Iris pigment epithelial cell (primary cell): ENCODE measurements at places on chromosomes 2 and 18.
A peak's percentile ranks its signal among the peaks of the same experiment; 100 is the strongest.

DNA sequence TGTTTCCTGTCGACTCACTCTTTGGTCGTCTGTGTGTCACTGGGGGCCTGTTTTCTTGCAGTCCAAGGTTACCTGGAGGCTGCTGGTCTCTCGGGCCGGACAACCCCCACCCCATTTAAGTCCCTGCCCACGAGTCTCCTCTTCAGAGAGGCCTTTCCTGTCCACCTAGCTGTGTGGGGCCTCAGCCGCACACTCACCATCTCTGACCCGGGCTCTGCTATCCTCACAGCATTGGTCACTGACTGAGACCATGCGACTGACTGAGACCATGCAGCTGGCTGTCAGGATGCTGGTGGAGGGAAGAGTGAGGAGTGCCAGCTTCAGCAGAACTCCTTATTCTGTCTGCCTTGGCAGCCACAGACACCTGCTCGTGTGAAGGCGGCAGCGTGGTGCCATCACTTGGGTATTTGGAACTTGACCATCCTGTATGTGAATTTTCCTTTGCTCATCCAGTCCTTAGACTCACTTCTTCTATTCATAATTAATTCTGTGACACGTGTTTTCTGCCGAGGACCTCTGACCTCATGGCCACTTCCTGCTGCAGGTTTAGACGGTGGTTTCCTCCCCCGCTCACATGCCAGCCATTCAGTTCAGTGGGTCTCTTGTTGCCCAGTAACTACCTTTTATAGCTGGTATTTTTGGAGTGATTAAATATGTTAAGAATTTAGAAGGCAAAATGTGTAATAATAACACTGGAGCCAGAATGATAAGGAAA lies 47.5 kb upstream of the ASB1 start:
- DNase-seq: peak; percentile 38

GRCh38 chr2:106653465-106653864 lies 166.3 kb downstream of the CD8B2 start:
- no peak for DNase-seq

DNA sequence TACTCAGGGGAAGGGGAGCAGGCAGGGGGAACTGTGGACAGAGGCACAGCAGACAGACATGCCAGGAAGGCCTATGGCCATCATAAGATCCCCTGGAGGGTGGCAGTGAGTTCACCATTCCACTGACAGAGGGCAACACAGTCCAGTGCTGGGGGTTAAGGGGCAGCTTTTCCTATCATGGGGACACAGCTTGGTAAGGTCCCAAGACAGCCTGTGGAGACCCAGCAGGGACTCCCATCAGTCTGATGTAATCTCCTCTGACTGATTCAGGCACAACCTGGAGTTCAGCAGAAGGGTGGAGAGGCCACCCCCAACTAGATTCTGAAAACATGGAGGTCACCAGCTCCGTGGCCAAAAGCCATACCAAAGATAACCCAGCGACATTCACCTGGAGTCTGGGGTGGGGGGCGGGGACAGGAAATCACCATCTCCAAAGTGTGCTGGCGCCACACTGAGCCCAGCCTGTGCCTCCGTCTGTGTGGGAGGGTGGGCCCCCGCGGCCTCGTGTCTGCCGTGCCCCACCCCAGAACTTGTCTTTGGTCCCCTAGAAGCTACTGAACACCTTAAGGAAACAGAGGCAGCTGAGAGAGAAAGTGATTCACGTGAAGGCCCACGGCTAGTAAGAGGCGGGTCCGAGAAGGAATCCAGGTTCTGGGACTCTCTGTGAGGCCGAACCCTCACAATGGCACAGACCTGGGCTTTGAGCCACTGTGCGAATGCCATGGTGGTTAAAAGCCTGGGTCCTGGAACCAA lies 28.6 kb downstream of the DNMT3A start:
- no peak for DNase-seq

GRCh38 chr18:74595431-74595830 lies 2.2 kb upstream of the ZNF407 start:
- DNase-seq: no peak

DNA sequence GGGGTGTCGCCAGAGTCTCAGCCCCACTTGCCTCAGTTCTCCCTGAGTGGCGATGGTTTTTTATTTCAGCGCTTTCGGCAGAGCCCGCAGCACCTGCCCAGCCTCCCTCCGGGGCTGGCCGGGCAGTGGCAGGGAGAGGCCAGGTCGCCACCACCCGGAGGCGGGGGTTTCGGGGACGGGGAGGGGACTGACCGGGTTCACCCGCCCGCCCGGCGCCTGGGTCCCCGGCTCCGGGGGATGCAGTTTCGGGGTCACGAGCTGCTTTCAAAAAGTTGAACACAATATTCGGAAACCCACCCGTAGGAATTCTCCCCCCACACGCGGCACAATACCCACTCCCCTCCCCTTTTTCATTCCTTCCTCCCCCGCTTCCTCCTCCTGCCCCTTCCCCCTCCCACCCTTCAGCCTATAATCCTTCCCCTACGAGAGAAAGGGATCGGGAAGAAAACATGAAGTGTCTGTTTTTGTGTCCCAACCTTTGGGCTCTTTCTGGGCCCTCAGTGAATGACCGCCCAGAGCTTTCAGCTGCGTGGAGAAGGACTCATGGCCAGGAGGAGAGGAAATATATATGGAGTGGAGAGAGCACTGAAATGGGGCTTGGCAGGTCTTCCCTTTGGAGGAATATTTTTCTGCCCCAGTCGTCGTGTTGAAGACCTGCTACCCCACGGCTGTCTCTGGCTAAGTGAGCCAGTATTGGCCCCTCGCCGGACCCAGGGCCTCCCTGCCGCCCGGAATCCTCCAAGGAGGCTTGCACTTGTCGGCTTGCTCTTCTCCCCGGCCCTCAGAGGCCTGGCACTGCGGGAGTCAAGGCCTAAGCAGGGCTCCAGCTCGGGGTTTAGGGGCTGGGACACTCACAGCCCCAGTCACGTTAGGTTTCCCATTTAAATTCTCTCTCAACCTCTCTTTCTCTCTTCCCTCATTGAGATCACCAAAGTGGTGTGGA lies 2.1 kb upstream of the SIX3 start:
- no peak for DNase-seq

DNA sequence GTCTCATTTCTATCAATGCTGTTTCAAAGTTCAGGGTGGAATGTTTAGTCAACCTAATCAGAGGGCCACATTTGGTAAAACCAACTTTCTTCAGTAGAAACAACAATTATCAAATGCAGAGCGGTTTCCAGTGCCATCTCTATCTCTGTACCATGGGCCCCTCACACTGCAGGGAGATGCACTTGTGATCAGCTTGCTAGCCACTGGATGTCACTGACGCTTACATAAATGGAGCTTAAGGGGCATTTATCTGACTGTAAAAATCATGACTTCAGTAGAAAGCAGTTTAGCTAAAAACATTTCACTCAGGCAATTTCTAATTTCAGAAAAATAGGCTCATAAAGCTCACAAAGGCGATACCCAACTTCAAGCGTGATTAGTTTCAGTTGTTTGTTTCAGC lies 678.0 kb downstream of the ZEB2 start:
- DNase-seq: peak; percentile 18

GRCh38 chr2:217016796-217017419 lies 157.0 kb upstream of the TNP1 start:
- no peak for DNase-seq
